ENCODE measurements at places on chromosomes 13 and 19. TPM values are rescaled to one million over a fixed set of nuclear protein-coding genes. Genes with fewer than 3 reads are reported as not detected.

DNA sequence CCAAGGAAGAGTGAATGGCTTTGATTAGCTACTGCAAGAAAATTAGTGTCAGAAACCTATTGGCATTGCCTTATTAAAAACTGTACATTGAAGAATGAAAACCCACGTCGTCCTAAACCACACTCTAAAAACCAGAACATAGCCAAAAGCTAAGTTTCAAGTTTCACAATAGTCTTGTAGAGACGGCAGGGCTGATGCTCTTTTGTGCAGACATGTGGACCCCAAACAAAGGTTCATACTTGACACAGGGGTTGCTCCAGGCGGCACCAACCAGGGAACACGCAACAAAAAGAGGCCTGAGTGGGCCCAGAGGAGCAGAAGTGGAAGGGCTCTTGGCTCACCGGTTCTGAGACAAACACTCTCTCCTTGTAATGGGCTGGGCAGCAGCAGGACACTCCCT lies 28.6 kb upstream of the MIR17HG start:
- no peak for DNase-seq

DNA sequence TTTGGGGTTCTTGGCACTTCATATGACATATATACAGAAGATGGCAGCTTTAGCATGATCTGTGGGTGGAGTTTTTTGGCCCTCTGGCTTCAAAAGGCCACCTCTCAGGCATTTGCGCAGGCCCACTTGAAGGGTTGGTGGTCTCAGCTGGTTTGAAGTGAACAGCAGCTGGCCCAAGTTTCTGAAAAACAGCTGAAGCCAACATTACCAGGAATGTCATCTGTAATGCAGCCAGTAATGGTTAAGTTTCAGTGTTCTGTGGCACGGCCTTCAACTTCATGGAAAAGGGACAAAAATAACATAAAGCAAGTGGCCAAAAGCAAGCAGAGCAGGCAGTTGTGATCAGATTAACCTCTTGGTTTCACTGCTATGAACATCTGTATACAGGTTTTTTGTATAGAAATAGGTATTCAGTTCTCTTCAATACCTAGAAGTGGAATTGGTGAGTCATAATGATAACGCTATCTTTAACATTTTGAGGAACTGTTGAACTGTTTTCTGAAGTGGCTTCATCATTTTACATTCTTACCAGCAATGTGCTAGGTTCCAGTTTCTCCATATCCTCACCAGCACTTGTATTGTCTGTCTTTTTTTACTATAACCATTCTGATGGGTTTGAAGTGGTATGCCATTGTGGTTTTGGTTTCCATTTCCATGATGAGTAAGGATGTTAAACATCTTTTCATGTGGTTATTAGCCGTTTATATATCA lies 245.4 kb downstream of the SHISA2 start:
- DNase-seq: no peak

DNA sequence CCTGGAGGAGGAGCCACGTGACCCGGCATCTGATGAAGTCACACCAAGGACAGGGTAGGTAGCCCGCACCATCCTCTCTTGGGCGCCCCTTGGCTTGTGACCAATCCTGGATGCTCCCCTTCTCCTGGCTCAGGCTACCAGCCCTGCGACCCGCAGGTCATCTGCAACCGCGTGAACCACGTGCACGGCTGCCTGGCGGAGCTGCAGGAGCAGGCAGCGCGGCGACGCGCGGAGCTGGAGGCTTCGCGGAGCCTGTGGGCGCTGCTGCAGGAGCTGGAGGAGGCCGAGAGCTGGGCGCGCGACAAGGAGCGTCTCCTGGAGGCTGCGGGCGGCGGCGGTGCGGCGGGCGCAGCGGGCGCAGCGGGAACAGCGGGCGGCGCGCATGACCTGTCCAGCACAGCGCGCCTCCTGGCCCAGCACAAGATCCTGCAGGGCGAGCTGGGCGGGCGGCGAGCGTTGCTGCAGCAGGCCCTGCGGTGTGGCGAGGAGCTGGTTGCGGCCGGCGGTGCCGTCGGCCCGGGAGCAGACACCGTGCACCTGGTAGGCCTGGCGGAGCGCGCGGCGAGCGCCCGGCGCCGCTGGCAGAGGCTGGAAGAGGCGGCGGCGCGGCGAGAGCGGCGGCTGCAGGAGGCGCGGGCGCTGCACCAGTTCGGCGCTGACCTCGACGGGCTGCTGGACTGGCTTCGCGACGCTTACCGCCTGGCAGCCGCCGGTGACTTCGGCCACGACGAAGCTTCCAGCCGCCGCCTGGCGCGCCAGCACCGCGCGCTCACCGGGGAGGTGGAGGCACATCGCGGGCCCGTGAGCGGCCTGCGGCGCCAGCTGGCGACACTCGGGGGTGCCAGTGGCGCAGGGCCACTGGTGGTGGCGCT lies 45.9 kb downstream of the SPTBN4 start:
- peak; percentile 88 for DNase-seq

DNA sequence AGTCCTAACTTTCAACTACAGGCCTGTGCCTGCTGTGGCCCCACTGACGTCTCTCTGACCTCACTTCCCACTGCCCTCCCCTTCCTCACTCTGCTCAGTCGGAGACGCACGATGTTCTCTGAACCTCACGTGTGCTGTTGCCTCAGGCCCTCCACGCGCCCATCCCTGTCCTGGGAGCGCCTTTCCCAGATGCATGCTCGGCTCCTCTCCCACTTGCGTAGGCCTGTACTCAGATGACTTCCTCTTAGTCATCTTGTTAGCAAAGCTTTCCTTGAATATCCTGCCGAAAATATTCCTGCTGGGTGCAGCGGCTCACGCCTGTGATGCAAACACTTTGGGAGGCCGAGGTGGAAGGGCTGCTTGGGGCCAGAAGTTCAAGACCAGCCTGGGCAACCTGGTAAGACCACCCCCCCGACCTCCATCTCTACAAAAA lies 9.3 kb upstream of the SYT5 start:
- no peak for DNase-seq

- no peak for DNase-seq
Observed at GRCh38 chr13:49400755-49401659, 42.9 kb downstream of the CAB39L start.

- no peak for DNase-seq
Observed at GRCh38 chr13:86795858-86796257, 875.3 kb upstream of the SLITRK5 start.

GRCh38 chr13:36450534-36450933 lies 18.2 kb downstream of the CCNA1 start:
- no peak for DNase-seq

- DNase-seq: peak; percentile 10
Observed at GRCh38 chr13:24503379-24503696, 9.2 kb downstream of the PARP4 start.

- no peak for DNase-seq
Observed at GRCh38 chr13:76636829-76637228, 249.4 kb downstream of the KCTD12 start.

The ODAD3 gene
- 0.66 TPM for total RNA-seq

- DNase-seq: no peak
Observed at GRCh38 chr13:102847272-102848234, 1.7 kb downstream of the ERCC5 start.

- peak; percentile 21 for DNase-seq
Observed at GRCh38 chr19:3319643-3320353, 46.6 kb upstream of the NFIC start.

DNA sequence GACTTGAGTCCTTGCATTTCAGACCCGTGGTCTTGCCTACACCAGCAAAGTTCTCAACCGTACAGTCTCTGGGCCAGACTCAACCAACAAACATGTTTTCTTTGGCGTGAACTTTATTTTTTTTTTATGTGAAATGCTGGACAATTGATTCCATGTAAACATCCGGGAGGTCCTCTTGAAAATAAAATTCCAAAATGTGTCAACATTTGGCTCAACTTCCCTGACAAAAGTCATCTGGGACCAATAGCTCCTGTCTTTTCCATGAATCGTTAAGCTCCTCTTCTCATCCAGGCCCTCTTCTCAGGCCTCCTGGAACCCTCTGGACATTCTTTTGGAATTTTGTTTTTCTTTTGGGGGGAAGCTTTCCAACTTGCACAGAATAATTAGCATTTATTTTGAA lies 2.7 kb downstream of the ALDH16A1 start:
- DNase-seq: no peak

DNA sequence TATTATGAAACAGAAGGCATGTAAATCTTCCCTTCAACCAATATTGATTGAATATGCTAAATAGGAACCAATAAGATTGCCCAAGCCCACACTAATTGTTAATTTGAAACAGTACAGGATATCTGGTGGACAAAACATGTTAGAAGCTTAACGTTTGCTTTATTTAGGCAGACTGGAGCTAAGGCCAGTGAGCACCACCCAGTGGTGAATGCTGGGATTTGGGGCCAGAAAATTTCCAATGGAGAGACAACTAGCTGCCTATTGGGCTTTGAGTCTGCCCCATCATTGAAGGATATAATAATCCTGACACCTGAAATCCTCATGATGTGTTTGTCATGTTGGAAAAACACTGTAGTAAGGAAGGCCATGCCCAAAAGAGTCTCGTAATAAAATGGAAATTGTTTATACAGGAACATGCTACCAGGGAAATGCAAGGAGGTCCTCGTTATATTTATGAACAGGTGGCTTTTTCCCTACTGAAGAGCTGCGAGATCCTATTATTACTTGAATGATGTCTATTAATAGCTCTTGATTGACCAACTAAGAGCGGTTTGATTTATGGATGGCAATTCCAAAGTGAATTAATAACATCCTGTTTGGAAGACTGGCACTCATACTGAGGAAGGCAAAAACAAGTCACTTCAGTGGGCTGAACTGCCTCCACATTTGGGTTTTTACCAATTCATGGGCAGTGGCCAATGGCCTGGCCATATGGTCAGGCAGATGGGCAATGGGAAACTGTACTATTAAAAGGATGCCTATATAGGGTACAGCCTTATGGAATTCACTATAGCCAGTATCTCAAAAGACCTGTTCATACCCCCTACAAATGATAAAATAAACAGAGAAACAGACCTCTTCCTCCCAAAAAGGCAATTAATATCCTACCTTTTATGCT lies 8.7 kb downstream of the SIGLECL1 start:
- peak; percentile 65 for DNase-seq

- DNase-seq: no peak
Observed at GRCh38 chr13:75968103-75968838, 332.1 kb downstream of the LMO7 start.

GRCh38 chr19:36707134-36707533 lies 19.7 kb downstream of the ZNF567 start:
- DNase-seq: no peak

DNA sequence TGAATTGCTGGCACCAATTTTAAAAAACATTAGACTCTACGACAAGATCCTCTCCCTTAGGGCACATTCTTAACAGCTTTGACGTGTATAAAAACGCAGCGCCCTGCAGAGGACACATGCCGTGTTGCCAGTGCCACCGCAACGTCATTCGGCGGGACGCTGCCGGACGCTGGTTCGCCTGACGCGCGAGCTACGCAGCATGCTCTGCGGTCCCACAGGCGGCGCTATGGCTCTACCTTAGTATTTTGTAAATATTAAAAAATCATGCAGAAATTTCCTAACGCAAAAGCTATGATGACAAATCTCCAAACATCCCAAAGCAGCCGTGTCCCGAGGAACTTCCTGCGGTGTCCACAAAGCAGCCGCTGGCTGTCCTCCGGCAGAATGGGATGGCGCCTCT lies 4.2 kb upstream of the ADPRHL1 start:
- DNase-seq: peak; percentile 67

GRCh38 chr19:11321191-11322126 lies 18.0 kb downstream of the RAB3D start:
- no peak for DNase-seq

The SERTM1 gene
- 0.55 TPM for total RNA-seq

GRCh38 chr13:90448466-90449037 lies 898.9 kb upstream of the MIR17HG start:
- no peak for DNase-seq

The GATAD2A gene
- 130 TPM for total RNA-seq

The PABPC3 gene
- total RNA-seq: 0.04 TPM

- DNase-seq: no peak
Observed at GRCh38 chr13:101307181-101307701, 109.1 kb downstream of the NALCN start.

The TNNT1 gene
- 33.8 TPM for total RNA-seq

The ATP8A2 gene
- total RNA-seq: 0.38 TPM

GRCh38 chr13:40547591-40548315 lies 118.7 kb downstream of the FOXO1 start:
- no peak for DNase-seq

DNA sequence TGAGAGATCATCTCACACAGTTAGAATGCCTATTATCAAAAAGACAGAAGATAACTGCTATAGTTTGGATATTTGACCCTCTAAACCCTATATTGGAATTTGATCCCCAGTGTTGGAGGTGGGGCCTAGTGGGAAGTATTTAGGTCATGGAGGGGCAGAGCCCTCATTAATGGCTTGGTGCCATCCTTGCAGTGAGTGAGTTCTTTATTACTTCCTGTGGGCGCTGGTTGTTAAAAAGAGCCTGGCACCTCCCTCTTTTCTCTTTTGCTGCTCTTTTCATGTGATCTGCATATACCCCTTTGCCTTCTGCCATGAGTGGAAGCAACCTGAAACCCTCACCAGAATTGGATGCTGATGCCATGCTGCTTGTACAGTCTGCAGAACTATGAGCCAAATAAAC lies 66.8 kb downstream of the TDRD3 start:
- no peak for DNase-seq

The ATP4B gene
- not detected for total RNA-seq

DNA sequence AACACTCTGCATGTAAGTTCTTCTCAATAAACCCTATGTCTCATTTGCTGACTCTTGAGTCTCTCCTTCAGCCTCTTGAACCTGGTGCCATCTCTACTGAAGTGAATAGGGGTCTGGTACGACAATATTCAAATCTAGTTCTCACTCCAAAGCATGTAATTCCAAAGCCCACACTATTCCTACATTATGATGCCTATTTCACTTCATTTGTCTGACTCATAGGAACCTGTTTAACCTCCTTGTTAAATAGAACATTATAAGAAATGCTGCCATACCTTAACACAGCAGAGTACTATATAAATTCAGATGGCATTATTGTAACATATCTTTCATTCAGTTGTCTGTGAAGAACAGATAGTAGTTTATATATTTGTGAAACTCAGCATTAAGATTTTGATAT lies 67.1 kb downstream of the STARD13 start:
- no peak for DNase-seq

DNA sequence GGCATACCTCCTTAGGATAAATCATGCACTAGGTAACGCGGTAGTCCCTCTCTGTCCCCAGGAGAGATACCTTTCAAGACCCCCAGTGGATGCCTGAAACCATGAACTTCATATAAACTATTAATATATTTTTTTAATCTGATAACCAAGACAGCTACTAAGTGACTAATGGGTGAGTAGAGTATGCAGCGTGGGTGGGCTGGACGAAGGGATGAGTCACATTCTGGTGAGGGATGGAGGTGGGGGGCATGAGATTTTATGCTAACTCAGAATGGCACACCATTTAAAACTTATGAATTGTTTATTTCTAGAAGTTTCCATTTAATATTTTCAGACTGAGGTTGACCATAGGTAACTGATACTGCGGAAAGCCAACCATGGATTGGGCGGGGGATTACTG lies 46.2 kb downstream of the CDK8 start:
- no peak for DNase-seq
